ENCODE measurements at places on chromosomes 2 and 18. TPM values are rescaled to one million over a fixed set of nuclear protein-coding genes. Genes with fewer than 3 reads are reported as not detected.

DNA sequence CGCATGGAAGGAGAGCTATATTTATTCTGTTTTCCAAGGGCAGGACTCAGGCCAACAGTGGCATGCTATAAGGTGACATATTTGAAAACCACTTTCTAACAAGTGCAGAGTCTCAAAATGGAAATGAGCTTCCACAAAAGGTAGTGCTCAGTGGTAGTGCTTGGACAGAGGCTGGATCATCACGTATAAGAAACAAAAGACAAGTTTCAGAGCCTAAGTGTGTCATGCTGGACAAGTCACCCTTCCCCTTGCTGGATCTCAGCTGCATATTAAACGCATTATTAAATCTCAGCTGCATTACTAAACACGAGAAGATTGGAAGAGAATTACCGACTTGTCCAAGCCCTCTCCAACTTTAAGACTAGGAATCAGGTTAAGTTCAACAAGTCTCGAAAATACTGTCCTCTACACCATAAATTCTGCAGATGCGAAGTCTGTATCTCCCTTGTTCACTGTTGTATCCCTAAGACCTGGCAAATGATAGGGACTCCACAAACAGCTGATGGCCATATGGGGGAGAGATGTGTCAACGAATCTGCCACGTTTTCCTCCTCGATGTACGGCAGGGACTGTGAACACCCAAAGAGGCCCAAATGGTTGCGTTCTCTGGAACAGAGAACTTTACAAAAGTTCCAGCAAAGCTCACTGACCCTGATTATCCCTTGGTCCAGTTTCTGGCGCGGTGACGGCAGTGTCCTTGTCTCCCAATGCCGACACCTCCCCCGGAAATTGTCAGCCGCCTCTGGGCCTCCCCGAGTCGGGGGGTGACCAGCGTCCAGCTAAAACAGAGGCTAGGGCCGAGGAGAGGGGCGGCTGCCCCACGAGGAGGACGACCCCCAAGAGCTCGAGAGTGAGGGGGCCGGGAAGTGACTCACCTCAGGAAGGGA is 611 bp downstream of the NOL10 start:
- DNase-seq = no peak

Gene CCL20
- total RNA-seq = not detected

- DNase-seq = no peak
Measured at GRCh38 chr18:50507120-50507590, 52.7 kb upstream of the MAPK4 start.

Gene MPV17
- 89.5 TPM for total RNA-seq

DNA sequence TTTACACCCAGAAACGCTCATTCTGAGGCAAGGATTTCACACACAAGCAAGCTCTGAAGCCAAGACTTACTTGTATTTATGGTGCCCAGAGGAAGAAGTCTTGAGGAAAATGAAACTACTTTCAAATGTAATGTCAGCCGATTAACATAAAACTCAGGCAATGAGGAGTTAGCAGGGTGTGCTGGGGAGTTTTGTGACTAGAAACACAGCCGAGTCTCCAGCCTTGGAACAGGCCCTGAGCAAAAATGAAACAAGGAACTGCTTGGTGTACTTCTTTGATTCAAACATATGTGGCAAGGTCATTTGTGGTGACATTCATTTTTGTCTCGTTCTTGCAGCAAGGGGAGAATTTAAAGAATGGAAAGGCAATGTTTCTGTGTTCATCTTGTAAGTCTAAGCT is 4.5 kb downstream of the DYTN start:
- DNase-seq = no peak

- no peak for DNase-seq
Measured at GRCh38 chr2:179226961-179227259, 37.7 kb downstream of the SESTD1 start.

Gene CCDC121
- 5.9 TPM for total RNA-seq

- no peak for DNase-seq
Measured at GRCh38 chr18:37913051-37913450, 347.5 kb upstream of the CELF4 start.

DNA sequence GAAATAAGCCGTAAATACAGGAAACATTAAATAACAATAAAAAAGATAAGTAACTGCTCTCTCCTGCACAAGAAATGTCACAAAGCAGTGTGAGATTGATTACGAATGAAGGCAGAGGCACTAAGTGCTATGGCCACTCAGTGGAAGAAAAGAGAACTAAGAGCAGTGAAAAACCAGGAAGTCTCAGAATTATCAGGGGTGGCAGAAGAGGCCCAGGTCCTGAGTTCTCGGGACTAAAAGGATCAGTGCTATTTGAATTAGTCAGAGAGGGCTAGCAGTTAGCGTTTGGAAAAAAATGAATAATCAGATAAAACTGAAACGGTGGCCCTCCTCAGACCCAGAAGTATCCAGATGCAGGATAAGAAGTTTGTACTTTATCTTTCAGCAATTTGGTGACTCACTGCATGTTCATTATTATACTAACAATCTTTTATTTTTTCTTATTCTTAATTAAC is 367.1 kb downstream of the ZEB2 start:
- no peak for DNase-seq

- no peak for DNase-seq
Measured at GRCh38 chr2:19357402-19358241, 801 bp downstream of the OSR1 start.

Gene LTBP1
- 12.5 TPM for total RNA-seq

Gene MROH2A
- not detected for total RNA-seq

Gene IL1RN
- total RNA-seq = not detected

Gene DNPEP
- total RNA-seq = 107 TPM

GRCh38 chr2:55934337-55934736 is 10.8 kb upstream of the EFEMP1 start:
- no peak for DNase-seq

DNA sequence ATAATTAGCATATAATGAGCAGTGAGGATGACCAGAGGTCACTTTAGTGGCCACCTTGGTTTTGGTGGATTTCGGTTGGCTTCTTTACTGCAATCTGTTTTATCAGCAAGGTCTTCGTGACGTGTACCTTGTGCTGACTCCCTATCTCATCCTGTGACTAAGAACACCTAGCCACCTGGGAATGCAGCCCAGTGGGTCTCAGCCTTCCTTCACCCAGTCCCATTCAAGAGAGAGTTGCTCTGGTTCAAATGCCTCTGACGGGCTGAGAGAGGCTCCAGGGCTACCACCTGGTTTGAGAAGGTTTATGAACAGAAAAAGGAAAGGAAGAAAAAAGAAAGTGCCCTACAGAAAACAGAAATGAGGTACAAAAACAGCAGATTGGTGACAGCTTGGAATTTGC is 738.7 kb downstream of the SOCS6 start:
- DNase-seq = no peak

- DNase-seq = peak; percentile 95
Measured at GRCh38 chr18:62714671-62715435, 488 bp upstream of the PHLPP1 start.

DNA sequence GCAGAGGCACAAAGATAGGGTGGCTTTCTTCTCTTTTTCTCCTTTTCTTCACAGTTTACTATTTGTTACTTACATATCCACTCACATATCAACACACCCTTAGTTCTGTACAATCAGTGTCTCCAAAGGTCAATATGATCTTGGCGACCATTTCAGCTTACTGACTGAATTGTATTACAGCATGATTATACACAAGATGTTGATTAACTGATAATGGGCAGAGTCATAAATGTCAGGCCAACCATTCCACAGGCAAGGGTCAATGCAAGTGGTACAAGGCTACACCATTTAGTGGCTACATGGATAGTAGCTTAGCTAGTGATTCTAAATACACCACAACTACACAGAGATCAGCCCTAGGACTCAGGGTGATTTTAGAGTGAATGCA is 20.4 kb upstream of the SP3 start:
- DNase-seq = no peak

DNA sequence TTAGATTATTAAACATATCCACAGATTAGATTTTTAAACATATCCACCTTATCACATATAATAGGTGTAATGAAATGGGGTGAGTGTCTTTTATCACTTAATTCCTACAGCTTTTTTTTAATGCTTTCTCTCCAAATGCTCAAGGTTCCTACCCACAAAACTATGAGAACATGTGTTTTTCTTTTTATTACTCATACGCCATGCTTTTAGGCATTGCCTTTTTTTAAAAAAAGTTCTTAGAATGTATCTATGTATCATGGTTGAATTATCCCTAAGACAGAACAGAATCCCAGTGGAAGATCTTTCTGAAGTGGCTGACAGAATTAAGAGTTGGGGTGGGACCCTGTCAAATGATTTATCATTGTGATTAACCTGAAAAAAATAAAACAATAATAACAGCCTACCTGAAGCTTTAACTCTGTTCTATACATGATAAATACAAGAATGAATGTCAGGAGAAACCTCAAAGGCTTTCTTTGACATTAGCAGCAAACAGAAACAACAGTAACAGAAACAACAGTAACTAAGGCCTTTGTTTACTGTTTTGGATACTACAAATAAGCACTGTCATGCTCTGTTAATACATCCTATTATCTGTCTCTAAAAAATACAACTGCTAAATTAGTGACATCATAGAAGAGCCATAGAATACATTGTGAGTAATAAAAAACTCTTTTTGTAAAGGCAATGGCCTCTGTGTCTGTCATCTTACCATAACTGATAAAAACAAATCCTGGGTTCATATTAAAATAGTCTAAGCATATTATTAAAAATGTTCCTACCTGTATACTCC is 4.1 kb upstream of the ZNF397 start:
- no peak for DNase-seq

- DNase-seq = no peak
Measured at GRCh38 chr2:218294430-218295022, 2.2 kb upstream of the TMBIM1 start.

Gene VWC2L
- total RNA-seq = not detected

DNA sequence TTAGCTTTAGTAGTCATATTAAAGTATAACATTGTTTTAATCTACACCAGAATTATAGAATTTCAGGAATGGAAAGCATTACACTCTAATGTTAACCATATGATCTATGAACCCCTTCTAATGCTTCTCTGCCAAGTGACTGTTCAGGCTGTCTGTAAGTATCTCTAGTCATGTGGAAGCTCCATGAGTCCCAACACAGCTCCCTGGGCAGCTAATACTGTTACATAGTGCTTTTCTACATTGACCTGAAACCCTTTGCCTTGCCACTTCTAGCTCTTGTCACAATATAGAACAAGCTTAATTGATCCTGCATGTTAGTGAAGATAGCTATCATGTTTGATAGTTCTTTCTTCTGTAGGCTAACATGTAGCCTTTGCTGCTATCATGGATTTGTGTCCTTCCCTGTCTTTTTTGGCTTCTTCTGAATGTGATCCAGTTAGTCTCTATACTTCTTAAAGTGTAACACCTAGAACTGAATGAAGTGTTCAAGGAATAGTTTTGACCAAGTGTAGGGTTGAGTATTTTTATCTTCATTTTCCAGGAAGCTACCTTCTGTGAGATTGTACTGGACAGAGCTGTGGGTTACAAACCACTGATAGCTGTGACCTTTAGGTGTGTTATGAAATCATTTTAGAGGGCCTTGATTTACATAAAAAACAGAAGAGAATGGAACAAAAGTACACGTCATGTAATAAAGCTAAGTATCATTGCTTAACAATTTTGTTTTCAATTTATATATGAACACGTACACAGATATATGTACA is 23.7 kb downstream of the BABAM2 start:
- no peak for DNase-seq

Gene UGT1A10
- not detected for total RNA-seq

Measured in Panc1 (cell line).